ENCODE measurements at places on chromosomes 7 and 10.

GRCh38 chr10:59499460-59499859 lies 137.1 kb upstream of the FAM13C start:
- H3K27ac ChIP-seq: no peak overlapping the region
- no peaks in the 10 kb centered on the region for H3K36me3 ChIP-seq
- H3K4me1 ChIP-seq: no peaks in the 10 kb centered on the region
- no peaks in the 10 kb centered on the region for H3K27me3 ChIP-seq
- DNase-seq: no peak

GRCh38 chr7:133543657-133544056 lies 290.8 kb downstream of the EXOC4 start:
- H3K4me1 ChIP-seq: no peaks in the 10 kb centered on the region
- H3K4me3 ChIP-seq: no peak overlapping the region
- H3K27me3 ChIP-seq: no peaks in the 10 kb centered on the region
- no peak overlapping the region for H3K27ac ChIP-seq

GRCh38 chr7:75817116-75817515 lies 3.5 kb upstream of the CCL24 start:
- no peak for DNase-seq
- H3K4me1 ChIP-seq: no peaks in the 10 kb centered on the region
- H3K36me3 ChIP-seq: no peaks in the 10 kb centered on the region
- no peaks in the 10 kb centered on the region for H3K27me3 ChIP-seq

DNA sequence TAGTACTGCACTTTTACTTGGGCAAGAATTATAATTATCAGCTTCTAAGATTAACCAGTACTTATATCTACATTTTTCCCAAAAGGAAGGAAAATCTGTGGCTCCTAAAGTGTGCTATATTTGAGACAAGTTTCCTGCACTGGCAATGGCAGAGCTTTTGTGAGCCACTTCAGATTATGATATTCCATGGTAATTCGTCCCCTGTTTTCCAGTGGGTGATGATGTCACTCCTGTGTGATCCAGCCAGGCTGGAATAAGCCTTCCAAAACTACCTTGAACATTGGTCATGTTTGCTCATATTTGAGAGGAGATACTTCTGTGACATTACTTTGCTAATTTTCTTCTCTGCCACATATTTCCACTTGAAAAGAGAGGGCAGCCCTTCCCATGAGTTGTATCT lies 302.1 kb downstream of the MDFIC start:
- no peaks in the 10 kb centered on the region for H3K27me3 ChIP-seq
- no peaks in the 10 kb centered on the region for H3K4me1 ChIP-seq
- H3K36me3 ChIP-seq: no peaks in the 10 kb centered on the region
- H3K4me3 ChIP-seq: no peak overlapping the region

DNA sequence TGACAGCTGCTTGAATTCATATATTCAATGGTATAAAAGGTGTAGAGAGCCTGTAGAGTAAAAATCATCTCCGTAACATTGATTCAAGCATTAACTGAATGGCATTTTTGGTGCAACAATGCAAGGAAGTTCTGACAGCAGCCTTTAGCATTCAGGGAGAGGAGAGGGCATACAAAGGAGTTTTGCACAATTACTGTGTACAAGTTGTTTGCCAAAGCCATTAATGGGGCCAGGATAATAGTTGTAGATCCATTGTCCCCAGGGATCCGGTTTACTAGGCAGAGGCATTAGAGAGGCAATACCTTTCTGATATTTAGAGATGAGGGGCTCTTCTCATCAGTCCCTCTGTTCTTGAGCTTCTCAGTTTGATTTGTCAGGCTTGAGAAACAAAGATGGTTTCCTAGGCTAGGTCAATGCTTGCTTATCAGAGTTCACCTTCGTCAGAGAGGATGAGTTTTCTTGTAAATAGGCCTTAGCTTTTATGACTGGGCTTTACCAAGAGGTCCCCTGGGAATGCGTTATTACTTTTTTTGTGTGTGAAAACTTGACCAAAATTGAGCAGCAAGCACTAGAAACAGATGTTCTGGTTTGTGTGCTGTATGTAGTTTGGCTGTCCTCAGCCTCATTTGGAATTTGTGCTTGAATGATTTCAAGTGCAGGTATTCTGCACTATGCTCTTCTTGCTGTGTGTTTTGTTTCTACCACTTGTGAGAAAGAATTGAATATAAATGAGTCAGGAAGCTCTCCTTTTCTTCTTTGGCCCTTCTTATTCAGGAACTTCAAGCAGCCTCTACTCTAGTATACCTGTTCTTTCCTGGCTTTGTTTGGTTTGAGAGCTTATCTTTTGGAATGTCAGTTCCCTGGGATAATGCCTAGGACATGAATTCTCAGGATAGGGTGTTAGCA lies 32.0 kb downstream of the SND1 start:
- H3K27ac ChIP-seq: no peak overlapping the region
- H3K4me1 ChIP-seq: no peaks in the 10 kb centered on the region
- H3K36me3 ChIP-seq: no peaks in the 10 kb centered on the region
- no peaks in the 10 kb centered on the region for H3K27me3 ChIP-seq

DNA sequence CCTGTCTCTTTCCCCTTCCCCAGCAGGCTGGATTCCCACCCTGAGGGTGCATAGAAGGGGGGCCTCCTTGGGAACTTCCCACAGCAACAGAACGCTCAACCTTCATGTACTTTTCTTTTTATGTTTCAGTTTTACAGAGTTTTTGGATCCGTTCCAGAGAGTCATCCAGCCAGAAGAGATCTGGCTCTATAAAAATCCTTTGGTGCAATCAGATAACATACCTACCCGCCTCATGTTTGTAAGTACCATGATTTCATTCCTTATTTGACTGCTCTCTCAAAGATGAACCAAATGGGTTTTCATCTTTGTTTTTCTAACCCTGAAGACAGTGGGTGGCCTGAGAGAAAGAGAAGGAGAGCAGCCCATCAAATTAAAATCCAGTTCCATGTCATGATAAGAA lies 46.7 kb downstream of the PLPP4 start:
- no peak overlapping the region for H3K27ac ChIP-seq
- H3K4me1 ChIP-seq: no peaks in the 10 kb centered on the region
- no peaks in the 10 kb centered on the region for H3K27me3 ChIP-seq
- no peaks in the 10 kb centered on the region for H3K36me3 ChIP-seq
- DNase-seq: no peak
- no peak overlapping the region for H3K4me3 ChIP-seq

DNA sequence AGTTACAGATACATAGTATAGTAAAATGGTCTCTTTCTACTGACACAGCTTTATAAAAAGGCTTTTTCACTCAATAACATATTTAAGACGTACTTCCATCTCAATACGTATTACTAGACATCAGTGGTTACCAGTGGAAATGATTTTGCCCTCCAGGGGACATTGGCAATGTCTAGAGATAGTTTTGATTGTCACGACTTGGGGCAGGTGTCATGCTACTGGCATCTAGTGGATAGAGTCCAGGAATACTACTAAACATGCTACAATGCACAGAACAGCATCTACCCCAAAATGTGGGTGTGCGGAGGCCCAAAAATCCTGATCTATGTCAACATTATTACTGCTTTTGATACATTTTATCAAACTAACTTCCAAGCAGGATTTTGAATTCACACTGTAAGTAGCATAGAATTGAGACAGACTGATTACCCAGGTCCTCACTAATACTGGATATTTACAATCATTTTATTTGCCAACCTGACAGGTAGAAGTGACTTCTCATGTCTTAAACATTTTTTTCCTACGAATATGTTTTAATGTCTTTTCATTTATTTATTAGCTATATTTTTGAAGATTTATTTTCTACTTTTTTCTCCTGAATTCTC lies 53.8 kb downstream of the HGF start:
- H3K27ac ChIP-seq: no peak overlapping the region
- DNase-seq: no peak
- no peaks in the 10 kb centered on the region for H3K27me3 ChIP-seq
- no peaks in the 10 kb centered on the region for H3K4me1 ChIP-seq
- no peaks in the 10 kb centered on the region for H3K36me3 ChIP-seq
- no peak overlapping the region for H3K4me3 ChIP-seq

- H3K27ac ChIP-seq: no peak overlapping the region
- peaks cover 4% of the 10 kb centered on the region for H3K4me1 ChIP-seq
- no peaks in the 10 kb centered on the region for H3K27me3 ChIP-seq
- no peaks in the 10 kb centered on the region for H3K36me3 ChIP-seq
Observed at GRCh38 chr7:30162622-30163124, 27.9 kb downstream of the MTURN start.

GRCh38 chr10:18658271-18659124 lies 733 bp upstream of the ARL5B start:
- H3K4me3 ChIP-seq: peak overlapping the region; percentile 91
- H3K27ac ChIP-seq: peak overlapping the region; percentile 94
- peak; percentile 43 for DNase-seq
- no peaks in the 10 kb centered on the region for H3K27me3 ChIP-seq

DNA sequence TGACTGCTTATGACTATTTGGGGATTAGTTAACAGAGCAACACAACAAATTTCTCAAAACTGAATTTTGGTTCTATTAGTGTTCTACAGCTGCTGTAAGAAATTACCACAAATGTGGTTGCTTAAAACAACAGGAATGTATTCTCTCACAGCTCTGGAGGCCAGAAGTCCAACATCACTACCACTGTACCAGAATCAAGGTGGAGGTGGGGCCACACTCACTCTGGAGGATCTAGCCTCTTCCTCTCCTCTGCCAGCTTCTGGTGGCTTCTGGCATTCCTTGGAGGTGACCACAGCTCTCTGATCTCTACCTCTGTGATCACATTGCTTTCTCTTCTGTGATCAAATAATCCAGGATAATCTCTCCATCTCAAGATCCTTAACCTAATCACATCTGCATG lies 194.7 kb upstream of the BMPER start:
- H3K36me3 ChIP-seq: no peaks in the 10 kb centered on the region
- H3K27me3 ChIP-seq: no peaks in the 10 kb centered on the region
- no peak overlapping the region for H3K4me3 ChIP-seq
- H3K27ac ChIP-seq: no peak overlapping the region

DNA sequence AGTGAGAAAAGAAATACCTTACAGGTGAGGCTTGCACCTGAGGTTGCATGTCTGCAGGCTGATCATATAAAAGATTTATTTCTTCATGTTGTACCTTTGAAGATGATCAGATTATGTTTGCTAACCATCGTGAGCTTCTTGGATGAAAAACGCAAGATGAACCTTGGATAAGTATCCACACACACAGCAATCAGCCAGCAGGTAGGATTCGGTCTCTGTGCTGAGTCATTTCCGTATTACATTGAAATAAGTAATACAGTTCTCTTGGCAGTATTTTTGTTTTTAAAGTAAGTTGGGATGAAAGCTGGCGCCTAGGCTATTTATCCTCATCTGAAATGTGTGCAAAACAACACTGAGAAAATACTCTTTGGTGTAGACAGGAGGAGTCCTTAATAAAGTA lies 109.0 kb upstream of the PRKCQ start:
- H3K27me3 ChIP-seq: no peaks in the 10 kb centered on the region
- no peaks in the 10 kb centered on the region for H3K36me3 ChIP-seq
- H3K4me3 ChIP-seq: no peak overlapping the region
- H3K4me1 ChIP-seq: no peaks in the 10 kb centered on the region

GRCh38 chr7:77982926-77983550 lies 184.5 kb downstream of the PHTF2 start:
- no peak for DNase-seq
- H3K4me3 ChIP-seq: no peak overlapping the region
- H3K27me3 ChIP-seq: no peaks in the 10 kb centered on the region
- no peak overlapping the region for H3K27ac ChIP-seq

GRCh38 chr10:60594476-60595051 lies 183.7 kb upstream of the CDK1 start:
- H3K4me3 ChIP-seq: no peak overlapping the region
- no peak for DNase-seq
- H3K27ac ChIP-seq: no peak overlapping the region
- H3K4me1 ChIP-seq: no peaks in the 10 kb centered on the region
- no peaks in the 10 kb centered on the region for H3K36me3 ChIP-seq

- no peaks in the 10 kb centered on the region for H3K36me3 ChIP-seq
- no peaks in the 10 kb centered on the region for H3K4me1 ChIP-seq
- H3K27me3 ChIP-seq: no peaks in the 10 kb centered on the region
- DNase-seq: no peak
Observed at GRCh38 chr10:48794074-48794473, 109.4 kb downstream of the WDFY4 start.

DNA sequence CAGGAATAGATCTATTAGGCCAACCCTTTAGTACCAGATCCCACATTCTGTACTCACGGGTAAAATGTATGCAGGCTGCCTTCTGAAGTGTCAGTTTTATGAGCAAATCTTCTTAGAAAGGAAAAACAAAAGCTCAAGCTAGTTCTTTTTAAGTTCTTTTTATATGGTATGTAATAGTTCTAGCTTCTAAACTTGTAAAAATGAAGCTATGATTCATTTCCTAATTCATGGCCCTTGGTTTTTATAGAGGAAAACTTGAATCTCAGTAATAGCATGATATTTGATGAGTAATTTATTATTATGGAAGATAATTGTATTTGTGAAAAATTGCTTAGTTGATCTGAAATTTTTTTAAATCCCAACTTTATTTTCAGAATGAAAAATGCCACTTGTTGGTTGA lies 54.3 kb downstream of the SLK start:
- H3K4me3 ChIP-seq: no peak overlapping the region
- no peaks in the 10 kb centered on the region for H3K36me3 ChIP-seq
- H3K27me3 ChIP-seq: no peaks in the 10 kb centered on the region
- H3K27ac ChIP-seq: no peak overlapping the region
- no peaks in the 10 kb centered on the region for H3K4me1 ChIP-seq

- H3K27me3 ChIP-seq: no peaks in the 10 kb centered on the region
- no peaks in the 10 kb centered on the region for H3K4me1 ChIP-seq
- H3K27ac ChIP-seq: no peak overlapping the region
- H3K36me3 ChIP-seq: no peaks in the 10 kb centered on the region
Observed at GRCh38 chr10:5589661-5590511, 65.1 kb downstream of the CALML3 start.

DNA sequence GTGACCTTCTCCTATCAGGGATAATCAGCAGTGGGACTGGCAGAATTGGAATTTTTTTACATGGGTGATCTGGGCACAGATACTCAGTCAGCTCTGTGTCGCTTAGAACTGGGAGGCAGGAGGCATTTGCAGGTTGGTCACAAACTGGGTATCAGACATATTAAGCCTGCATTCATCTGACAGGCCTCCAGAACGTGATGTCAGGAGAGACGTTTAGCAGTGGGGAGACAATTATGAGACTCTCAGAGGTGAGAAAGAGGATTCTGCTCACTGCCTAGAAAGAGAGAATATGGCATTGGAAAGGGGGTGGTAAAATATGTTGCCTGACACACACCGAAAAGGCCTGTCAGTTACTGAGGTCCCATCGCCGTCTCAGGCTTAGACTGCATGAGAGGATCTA lies 717.6 kb upstream of the GALNT17 start:
- H3K27me3 ChIP-seq: no peaks in the 10 kb centered on the region
- H3K36me3 ChIP-seq: no peaks in the 10 kb centered on the region
- no peaks in the 10 kb centered on the region for H3K4me1 ChIP-seq
- no peak overlapping the region for H3K4me3 ChIP-seq

- H3K27ac ChIP-seq: no peak overlapping the region
- no peak overlapping the region for H3K4me3 ChIP-seq
- no peaks in the 10 kb centered on the region for H3K4me1 ChIP-seq
- no peaks in the 10 kb centered on the region for H3K27me3 ChIP-seq
- no peak for DNase-seq
Observed at GRCh38 chr7:155109121-155109520, 39.0 kb downstream of the HTR5A start.

GRCh38 chr7:2009541-2010001 lies 223.2 kb downstream of the MAD1L1 start:
- DNase-seq: no peak
- H3K27ac ChIP-seq: no peak overlapping the region

All from testis (tissue), 5 donors.